ENCODE measurements at places on chromosomes 12 and 14. TPM values are rescaled to one million over a fixed set of nuclear protein-coding genes. Genes with fewer than 3 reads are reported as not detected.

DNA sequence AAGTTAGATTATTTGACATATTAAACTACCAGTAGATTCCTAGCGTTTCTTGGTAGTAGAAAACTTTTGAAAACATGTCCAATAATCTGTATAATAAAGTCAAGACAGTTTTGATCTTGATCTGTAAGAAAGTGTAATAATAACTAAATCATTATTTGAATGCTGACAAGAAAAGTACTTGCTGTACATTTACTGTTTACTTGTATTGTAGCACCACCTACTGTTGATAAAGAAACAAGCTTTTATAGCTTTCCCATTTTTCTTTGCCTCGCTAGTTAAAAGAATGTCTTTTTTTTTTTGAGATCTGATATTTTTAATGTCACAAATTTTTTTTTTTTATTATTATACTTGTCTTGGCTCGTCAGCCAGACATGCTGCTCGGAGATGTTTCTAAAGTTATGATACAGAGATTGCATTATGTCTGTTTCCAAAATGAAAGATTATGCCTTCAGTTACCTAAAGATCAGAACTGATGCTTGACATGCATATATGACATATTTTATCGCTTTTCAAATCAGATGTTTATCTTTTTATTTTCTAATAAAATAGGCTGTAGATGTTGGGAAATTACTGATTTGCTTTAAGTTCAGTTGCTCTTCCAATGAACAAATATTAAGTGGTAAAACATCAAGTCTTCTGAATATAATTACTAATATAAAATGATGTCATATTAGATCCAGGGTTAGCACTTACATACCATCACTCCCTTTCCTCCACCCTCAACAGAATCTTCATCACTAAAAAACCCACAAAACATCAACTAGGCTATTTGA, 140.5 kb downstream of the AKAP6 start:
- DNase-seq = peak; percentile 5

DNA sequence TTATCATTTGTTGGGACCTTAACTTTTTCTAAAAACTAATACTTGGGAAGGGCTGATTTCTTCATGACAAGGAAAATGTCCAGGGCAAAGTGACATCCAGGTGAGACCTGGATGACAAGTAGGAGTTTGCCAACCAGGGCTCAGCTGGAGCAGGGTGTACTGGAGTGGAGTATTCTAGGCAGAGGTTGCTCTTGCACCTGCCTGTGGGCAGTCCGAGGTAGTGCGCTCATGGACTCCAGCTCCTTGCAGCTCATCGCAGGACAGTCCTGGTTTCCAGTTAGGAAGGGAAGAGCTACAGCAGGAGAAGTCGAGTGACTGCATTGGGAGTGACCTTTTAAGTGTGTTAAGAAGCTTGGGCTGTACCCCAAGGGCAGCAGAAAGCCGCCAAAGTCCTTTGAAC, 175.9 kb downstream of the PELI2 start:
- no peak for DNase-seq

- DNase-seq = no peak
Measured at GRCh38 chr12:112820796-112821195, 29.2 kb downstream of the RPH3A start.

GRCh38 chr12:40655451-40655850, 36.8 kb upstream of the CNTN1 start:
- DNase-seq = no peak

DNA sequence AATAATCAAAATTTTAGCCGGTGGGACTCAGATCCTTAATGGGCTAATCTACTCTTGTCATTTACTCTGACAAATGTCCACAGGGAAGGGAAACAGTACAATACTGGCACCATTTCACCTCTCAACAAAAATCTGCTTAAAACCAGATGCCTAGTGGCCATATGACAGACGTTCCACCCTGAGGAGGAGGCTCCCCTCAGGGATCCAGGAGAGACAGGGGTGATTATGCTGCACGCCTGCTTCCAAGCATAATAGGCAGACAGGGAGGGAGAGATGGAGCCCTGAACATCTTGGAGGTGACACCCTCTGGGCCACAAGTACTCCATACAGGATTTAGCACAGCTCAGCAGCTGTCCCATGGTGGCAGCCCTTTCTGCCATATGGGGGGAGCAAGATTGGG, 24.8 kb upstream of the AKAP6 start:
- DNase-seq = no peak

- no peak for DNase-seq
Measured at GRCh38 chr12:132218527-132218875, 74.2 kb downstream of the NOC4L start.

DNA sequence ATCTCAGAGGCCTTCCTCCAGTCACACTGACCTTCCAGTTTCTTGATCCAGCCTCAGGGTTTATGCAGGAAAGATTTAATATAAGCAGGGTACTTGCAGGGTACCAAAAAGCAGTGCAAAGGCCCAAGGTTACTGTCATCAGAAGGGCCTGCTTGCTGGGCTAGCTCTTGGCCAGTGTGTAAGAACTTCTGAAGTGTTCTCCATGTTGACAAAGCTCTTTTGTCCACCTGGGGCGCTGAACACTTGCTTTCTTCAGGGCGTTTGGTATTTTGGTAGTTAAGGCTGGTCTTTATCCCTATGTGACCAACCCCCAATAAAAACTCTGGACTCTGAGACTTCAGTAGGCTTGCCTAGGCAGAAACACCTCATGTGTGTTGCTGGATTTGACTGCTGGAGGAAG, 69.7 kb downstream of the ZC3H14 start:
- DNase-seq = no peak

DNA sequence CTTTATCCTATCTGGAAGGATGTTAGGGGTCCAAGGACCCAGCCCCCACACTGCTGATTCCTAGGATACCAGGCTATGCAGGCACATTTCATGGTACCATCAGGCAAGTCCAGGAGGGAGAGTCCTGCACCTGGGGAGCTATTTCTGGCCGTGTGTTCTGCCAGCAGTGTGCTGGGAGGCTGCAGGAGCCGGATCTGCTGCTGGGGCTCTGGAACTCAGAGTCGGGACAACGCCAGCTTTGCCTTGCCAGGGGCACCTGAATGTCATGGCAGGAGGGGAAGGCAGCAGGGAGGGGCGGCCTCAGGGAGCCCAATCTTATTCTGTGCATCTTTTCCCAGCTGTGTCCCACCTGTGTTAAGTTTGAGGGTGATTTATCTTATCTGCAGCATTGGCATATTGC, 17.8 kb downstream of the SRRM4 start:
- no peak for DNase-seq

DNA sequence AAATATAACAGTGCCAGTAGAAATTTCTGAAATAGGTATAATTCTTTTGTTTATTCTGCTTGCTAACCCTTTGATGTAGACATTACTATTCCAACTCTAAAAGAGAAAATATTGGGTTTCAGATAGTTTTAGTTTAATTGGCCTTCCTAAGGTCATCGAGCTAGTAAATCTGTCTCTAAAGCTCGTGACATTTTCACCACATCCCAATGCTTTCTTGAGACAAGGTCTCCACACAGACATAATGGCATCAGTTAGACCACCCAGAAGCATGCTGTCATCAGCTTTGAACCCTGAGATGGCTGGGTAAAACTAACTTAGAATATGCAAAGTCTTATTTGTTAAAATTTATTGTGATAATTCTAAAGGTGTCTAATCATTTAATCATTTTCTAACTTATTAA, 52.0 kb downstream of the PIK3C2G start:
- no peak for DNase-seq

DNA sequence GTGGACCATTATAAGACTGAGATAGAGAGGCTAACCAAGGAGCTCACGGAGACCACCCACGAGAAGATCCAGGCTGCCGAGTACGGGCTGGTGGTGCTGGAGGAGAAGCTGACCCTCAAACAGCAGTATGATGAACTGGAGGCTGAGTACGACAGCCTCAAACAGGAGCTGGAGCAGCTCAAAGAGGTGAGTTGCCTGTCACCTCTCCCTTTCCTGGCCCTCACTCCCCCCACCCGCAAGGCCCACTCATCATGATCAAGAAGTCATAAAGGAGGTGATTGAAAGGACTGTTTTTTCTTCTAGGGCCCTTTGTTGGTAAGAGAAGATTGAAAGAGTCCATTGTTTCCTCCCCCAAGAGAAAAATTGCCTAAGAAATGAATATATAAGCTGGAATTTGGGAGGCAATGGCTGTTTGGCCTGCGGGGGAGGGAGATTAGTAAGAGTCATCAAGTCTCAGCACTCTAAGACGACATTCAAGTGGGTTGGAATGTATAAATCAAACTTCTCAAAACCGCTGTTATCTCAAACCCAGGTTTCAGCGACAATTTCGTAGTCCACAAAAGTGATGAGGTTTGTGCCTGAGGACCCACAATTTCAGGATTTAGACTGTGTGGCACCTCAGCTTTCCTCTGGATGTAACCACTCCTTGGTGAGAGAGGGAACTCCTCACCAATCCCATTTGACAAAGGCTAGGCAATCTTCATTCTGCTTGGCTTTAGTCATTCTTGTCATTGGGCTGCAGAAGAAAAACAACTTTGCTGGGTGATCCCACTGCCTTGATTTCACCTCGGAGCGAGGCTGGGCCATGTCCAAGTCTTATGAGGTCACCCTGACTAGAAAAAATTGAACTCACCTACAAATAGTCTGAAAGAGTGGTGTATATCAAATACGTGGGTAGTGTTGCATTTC, 966 bp downstream of the BICD1 start:
- no peak for DNase-seq

GRCh38 chr14:72755766-72756165, 138.1 kb downstream of the DPF3 start:
- DNase-seq = no peak

BCL2L14 gene
- 0.41 TPM for polyA plus RNA-seq

NOVA1 gene
- not detected for polyA plus RNA-seq

CCDC184 gene
- not detected for polyA plus RNA-seq

TEAD4 gene
- polyA plus RNA-seq = not detected

KRT77 gene
- not detected for polyA plus RNA-seq

KIF21A gene
- polyA plus RNA-seq = 7.8 TPM

ARG2 gene
- polyA plus RNA-seq = 1.3 TPM

KLHDC1 gene
- 2.8 TPM for polyA plus RNA-seq

RPL10L gene
- not detected for polyA plus RNA-seq

E2F7 gene
- polyA plus RNA-seq = not detected
